ENCODE measurements at places on chromosomes 1 and 21. TPM values are rescaled to one million over a fixed set of nuclear protein-coding genes. Genes with fewer than 3 reads are reported as not detected.
A peak's percentile ranks its signal among the peaks of the same experiment; 100 is the strongest.

DNA sequence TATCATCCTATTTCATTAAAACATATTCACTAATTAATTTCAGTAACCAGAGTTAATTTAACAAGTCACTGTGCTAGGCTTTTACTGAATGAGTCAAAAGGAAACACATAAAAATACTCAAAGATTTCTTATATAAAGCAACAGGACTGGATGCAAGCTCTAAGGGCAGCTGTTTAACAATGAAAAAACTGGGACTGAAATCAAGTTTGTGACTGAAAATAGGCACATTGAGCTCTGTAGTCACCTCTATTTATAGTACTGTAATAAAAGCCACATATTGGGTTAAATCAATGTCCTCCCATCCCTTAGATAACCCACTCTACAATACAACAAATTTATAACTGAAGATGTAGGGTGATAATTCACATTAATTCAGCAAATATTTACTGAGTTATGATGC lies 52.4 kb downstream of the SMYD3 start:
- no peak overlapping the region for H3K27ac ChIP-seq
- DNase-seq: no peak
- no peak overlapping the region for H3K4me3 ChIP-seq
- no peaks in the 10 kb centered on the region for H3K27me3 ChIP-seq

DNA sequence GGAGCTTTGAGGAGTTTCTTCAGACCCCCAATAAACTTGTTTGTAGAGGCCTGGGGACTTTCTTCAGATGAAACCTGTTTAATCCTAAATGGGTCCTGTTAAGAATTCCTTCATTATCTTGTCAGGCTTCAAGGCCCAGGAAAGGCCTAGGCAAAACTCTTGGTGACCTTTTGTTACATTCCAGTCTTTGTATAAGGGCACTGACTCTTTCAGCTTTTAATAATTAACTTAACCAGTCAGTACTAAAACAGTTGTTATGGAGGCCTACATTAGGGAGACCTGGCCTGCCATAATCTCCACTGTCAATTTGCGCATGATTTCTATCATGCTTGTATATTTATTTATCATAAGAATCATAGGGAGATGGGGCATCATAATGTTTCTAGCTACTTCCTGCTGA lies 110.2 kb downstream of the FCRL5 start:
- no peaks in the 10 kb centered on the region for H3K4me1 ChIP-seq
- H3K4me3 ChIP-seq: no peak overlapping the region
- DNase-seq: no peak
- H3K27ac ChIP-seq: peak overlapping the region; percentile 90

DNA sequence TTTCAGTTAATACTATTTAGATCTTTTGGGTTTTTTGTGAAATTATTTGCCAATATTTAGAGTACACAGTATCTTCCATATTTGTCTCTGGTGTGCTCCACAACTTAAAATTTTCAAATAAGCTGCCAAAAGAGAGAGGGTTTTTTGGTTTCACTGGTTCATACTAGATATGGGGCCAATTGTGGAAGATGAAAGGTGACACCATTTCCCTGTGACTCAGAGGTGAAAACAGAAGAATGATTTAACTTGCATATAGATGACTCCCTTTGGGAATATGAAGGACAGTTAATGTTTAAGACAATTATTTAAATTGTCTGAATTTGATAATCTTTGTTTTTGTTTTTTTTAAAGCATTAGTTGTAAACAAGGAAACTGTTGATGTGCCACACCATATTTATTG lies 37.5 kb downstream of the IVNS1ABP start:
- no peaks in the 10 kb centered on the region for H3K4me1 ChIP-seq
- no peak for DNase-seq
- no peak overlapping the region for H3K27ac ChIP-seq

DNA sequence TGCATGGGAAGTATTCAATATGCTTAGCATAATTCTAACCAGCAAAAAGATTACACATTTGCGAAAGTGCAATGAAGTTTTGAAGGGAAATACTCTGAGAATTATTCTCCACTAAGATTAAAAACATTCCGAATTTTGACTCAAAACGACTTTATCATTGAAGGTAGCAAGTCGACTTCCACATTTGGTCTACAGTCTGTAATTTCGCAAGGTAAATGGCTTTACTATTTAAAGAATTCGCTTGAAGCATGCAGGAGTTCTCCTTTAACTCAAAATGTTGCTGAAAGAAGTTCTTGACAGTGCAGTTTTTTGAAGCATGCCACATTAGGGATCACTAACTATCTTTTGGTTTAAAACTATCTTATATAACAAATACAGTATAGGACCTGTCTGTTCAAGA lies 161.0 kb upstream of the HP1BP3 start:
- H3K27me3 ChIP-seq: no peaks in the 10 kb centered on the region
- no peak overlapping the region for H3K27ac ChIP-seq
- no peak overlapping the region for H3K4me3 ChIP-seq
- H3K36me3 ChIP-seq: no peaks in the 10 kb centered on the region
- H3K4me1 ChIP-seq: peaks cover 6% of the 10 kb centered on the region

GRCh38 chr1:95438218-95438948 lies 204.4 kb downstream of the RWDD3 start:
- H3K27me3 ChIP-seq: no peaks in the 10 kb centered on the region
- no peak overlapping the region for H3K27ac ChIP-seq
- DNase-seq: no peak
- H3K4me1 ChIP-seq: no peaks in the 10 kb centered on the region
- no peak overlapping the region for H3K4me3 ChIP-seq
- H3K36me3 ChIP-seq: no peaks in the 10 kb centered on the region

DNA sequence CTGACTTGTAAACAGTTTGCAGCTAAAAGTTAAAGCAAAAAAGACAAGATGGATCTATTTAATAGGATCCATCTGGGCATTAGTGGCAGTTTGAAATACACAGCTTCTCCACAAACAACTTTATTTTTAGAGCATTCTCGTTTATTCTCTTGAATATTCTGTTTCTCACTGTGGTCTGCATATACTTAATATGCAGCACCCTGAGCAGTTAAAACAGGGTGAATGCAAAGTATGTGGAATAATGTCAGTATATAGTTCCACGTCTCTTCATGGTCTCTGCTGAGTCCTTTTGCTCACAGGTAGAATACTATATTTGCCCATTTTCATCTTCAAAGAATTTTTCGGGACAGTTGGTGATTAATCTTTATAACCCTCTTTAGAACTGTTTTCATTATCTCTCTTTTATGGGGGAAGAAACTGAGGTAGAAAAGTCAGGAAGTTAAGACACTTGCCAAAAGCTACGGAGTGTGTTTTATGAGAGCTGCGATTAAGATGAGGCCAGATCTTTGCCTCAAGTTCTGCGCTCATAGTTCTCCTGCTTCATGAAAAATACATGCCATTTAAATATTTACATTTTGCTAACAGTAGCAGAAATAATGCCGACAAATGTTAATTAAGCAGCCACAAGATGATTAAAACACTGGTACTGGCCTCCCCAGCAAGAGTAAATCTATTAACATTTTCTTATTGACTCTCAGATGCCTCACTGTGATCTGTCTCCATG lies 115.6 kb downstream of the PTBP2 start:
- no peak overlapping the region for H3K4me3 ChIP-seq
- H3K27me3 ChIP-seq: no peaks in the 10 kb centered on the region
- no peak overlapping the region for H3K27ac ChIP-seq
- H3K4me1 ChIP-seq: no peaks in the 10 kb centered on the region

NTRK1 gene
- not detected for total RNA-seq

EPHB2 gene
- total RNA-seq: 0.29 TPM

Measured in right lobe of liver (tissue), 6 donors.